ENCODE measurements at places on chromosomes 3 and 15. TPM values are rescaled to one million over a fixed set of nuclear protein-coding genes. Genes with fewer than 3 reads are reported as not detected.

The PLS1 gene
- 17.1 TPM for total RNA-seq

The EIF4E3 gene
- total RNA-seq, result 3.1 TPM

The ZDHHC23 gene
- 1.3 TPM for total RNA-seq

The SLC24A1 gene
- 2.2 TPM for total RNA-seq

The TTLL13 gene
- total RNA-seq, result under 0.01 TPM

The ACAP2 gene
- 98.7 TPM for total RNA-seq

The DCLK3 gene
- total RNA-seq, result not detected

The PDZRN3 gene
- total RNA-seq, result 0.79 TPM

The PPP1R14D gene
- not detected for total RNA-seq

- no peak for DNase-seq
These were observed 160.8 kb downstream of the TUSC7 start for GRCh38 chr3:116870379-116870778.

DNA sequence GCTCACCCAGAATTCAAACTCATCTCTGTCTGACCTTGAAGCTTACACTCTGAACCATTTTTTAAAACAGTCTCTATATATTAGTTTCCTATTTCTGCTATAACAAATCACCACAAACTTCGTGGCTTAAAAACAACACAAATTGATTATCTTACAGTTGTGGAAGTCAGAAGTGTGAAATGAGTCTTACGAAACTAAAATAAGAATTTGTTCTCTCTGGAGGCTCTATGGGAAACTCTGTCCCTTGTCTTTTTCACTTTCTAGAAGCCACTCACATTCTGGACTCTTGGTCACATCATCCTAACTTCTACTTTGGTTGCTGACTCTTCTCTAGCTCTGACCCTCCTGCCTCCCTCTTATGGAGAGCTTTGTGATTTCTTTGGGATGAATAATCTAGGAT lies 429.3 kb upstream of the THBS1 start:
- DNase-seq, result no peak

- no peak for DNase-seq
These were observed 383.4 kb downstream of the PTPRG start for GRCh38 chr3:61944726-61945125.

GRCh38 chr15:35522061-35522460 lies 23.9 kb downstream of the DPH6 start:
- no peak for DNase-seq

DNA sequence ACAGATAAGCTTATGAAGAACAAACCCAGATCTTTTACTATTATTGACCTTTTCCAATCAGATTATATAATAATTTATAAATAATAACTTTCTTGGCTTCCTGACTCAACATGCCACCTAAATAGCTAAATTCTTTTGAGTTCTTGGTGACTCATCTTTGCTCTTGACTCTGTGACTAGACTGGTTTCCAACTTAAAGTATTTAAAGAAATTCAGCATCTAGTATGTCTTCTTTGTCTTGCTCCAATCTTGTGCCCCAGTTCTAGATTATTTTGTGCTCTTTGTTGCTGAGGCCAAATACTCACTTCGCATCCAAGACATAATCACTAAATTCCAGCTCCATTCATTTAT lies 483.2 kb upstream of the TBL1XR1 start:
- peak; percentile 71 for DNase-seq

GRCh38 chr3:73868688-73869315 lies 244.1 kb upstream of the PDZRN3 start:
- peak; percentile 36 for DNase-seq

DNA sequence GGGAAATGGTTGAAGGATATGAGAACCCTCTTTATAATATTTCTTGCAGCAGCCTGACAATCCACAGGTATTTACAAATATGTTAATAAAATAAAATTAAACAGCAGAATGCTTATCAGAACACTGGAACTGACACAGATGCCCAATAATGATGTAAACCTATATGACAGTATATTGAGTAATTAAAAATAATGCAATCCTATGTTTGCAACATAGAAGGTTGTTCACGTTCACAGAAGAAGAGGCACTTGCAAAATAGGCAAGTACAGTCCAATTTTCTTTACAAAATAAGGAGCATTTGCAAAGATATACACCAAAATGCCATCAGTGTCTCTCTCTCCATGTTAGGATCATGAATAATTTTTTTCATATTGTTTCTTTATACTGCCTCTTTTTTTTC lies 397.0 kb upstream of the WNT5A start:
- DNase-seq, result peak; percentile 76

DNA sequence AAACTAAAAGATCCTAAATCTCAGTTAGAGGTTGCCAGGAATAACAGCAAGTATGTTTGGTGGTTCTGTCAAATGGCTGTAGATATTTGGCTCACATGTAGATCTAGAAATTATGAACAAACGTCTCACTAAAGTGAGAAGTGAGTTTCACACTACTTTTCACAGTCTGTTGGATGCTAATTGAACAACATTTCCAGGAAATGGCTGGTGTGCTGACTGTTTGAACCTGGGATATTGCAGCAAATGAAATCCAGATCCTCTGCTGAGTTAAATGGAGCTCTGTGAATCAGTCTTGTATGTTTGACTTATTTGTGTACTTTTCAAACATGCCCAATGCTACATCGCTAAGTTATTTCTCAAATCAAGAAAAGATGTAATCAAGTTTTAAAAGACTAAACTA lies 21.3 kb upstream of the RSL24D1 start:
- no peak for DNase-seq

DNA sequence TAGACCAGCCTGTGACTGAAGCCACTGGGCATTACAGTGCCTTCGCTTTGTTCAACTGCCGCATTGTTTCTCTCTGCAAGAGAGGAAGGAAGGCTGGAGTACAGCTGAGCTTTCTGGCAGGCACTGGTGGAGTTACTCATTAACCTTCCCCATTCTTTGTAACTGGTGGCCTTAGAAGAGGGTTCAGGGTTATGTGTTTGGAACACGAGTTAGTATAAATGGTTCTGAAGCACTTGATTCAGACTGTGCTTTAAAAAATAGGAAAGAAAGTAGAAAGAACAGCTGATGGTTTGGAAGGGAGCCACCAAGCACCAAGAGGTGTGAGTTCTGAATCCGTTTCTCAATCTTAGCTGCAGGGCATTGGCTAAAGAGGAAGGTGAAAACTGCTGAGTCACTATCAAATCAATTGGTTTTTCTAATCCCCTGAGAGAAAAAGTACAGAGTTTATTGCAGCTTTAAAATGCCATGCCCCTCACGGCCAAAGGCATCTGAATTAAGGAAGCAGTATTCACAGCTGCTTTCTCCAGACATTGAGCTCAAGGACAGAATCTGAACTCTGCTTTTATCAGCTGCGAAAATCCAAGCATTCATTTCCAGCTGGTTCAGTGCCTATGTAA lies 3.6 kb downstream of the HGD start:
- DNase-seq, result peak; percentile 77

DNA sequence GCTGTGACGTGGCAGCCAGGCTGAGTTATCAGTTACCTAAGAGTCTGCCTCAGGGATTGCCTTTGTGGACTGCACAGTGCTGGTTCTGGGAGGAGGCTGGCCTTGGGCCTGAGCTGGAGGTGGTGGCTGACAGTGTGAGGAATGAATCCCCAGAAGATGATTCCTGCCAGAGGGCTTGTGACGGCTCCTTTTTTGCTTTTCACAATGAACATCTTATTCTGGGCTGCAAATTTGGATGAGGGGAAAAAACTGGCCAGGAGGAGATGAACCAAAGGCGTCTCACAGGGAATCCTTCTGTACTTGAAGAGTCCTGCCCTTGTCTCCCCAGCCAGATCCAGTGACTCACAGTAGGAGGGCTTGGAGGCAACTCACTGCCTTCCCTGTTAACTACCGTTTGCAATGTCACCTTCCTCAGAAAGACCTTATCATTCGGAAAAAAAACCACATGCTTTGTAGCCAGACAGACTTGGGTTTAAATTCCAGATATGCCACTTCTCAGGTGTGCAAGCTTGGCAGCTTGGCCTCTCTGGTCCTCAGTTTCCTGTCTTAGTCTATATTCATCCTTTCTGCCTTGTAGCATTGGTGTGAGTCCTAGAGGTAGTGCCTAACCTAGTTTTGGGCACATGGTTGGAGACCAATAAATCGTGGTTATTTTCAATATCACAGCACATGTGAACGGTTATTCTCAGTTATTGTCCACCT lies 19.1 kb downstream of the ST6GAL1 start:
- peak; percentile 75 for DNase-seq

- peak; percentile 11 for DNase-seq
These were observed 626.4 kb upstream of the GOLIM4 start for GRCh38 chr3:168722091-168722490.

DNA sequence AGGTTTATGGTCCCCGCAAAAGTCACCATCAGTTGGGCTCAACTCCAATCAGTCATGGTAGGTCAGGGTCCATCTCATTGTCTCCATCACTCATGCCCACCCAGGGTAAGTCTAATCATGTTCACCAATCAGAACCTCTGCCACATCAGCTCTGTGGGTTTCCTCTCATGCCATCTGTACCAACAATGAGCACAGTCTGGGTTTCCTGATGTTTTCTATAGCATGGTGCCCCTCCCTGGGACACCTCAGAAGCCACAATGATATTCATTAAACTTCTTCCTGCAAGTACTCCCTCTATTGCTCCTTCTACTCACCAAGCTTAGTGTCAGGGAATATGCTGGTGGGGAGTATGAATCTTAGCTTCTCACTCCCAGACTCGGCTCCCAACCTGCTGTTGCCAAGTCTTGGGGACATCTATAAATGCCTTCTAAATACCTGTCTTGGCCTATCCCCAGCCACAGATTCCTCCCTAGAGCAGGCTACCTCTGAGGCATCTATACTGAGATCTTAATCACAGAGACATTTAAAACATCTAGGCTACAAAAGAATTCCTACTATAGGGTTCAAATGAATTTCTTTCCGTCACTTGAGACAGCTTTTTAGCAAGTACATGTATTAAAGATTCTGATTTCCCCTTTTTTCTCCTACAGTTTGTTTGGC lies 5.0 kb upstream of the CCR2 start:
- no peak for DNase-seq

DNA sequence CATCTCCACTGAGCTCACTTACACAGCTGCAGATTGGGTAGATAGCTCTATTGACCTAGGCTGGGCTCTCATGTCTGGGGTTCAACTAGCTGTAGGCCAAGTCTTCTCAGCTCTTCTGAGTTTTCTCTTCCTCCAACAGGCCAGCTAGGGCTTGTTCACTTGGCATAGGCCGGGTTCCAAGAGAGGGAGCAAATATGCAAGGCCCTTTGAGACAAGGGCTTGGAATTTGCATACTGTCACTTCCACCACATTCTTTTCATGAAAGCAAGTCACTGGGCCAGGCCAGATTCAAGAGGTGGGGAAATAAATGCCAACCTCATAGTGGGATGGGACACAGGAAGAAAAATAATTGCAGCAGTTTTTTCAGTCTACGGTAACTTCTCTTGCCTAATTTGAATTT lies 25.2 kb downstream of the PIGB start:
- peak; percentile 75 for DNase-seq

GRCh38 chr3:47394140-47394870 lies 13.5 kb downstream of the PTPN23 start:
- DNase-seq, result no peak

DNA sequence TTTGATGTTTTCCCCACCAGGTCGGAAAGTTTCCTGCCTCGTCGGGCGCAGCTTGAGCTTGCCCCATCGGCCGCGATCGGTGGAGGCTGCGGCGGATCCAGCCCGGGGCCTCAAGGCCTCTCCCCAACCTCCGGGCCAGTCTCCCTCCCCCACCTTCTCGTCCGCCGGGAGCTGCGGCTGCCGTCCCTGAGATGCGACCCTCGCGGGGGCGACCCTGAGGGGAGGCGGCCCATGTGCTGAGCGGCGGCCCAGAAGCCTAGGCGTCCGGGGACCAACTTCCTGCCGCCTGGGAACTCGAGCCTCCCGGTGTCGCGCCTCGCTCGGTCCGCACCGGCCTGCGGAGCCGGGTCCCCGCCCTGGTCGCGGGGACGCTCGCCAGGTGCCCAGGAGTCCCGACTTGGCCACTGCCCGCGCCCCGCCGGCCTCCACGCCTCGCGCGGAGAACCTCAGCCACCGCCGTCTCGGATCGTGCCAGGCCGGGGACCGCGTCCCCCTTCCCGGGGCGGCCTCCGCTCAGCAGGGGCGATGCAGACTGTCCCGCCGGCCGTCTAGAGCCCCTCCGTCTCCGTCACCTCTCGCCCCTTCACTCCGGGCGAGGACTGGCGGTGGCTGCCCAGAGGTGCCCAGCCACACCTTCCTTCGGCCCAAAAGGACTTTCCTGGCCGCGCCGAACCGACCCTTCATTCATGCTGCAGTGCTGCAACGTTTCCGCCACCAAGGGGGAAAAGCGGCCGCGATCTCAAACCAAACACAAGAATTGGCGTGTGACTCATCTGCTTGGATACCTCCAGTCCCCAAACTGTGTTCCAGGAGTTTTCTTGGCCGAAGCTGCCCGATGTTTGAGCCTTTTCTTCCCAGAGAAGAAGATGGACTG lies 656 bp downstream of the SLMAP start:
- peak; percentile 63 for DNase-seq

DNA sequence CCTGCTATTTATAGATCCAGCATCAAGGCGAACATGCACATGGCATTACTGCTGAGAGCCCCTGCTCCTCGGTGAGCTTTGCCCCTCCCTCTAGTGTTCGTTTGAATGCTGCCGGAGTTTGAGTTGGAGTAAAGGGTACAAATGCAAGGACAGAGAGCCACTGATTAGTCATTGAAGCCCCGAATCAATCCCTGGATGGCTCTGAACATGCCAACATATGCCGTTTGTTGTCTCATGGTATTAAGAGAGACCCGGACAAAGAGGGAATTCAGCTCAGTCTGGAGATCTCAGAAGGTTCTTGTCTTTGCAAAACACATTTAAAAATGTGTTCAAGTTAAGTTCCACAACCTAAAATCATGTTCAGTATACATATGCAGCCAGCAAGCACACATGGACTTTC lies 789.2 kb upstream of the NR2F2 start:
- no peak for DNase-seq

- peak; percentile 32 for DNase-seq
These were observed 264.2 kb downstream of the NFKBIZ start for GRCh38 chr3:102113421-102114041.

GRCh38 chr3:49295489-49296058 lies 18.5 kb upstream of the C3orf62 start:
- no peak for DNase-seq
